Fibroblast of lung (primary cell): ENCODE measurements at places on chromosomes 6 and 20. TPM values are rescaled to one million over a fixed set of nuclear protein-coding genes. Genes with fewer than 3 reads are reported as not detected.

DNA sequence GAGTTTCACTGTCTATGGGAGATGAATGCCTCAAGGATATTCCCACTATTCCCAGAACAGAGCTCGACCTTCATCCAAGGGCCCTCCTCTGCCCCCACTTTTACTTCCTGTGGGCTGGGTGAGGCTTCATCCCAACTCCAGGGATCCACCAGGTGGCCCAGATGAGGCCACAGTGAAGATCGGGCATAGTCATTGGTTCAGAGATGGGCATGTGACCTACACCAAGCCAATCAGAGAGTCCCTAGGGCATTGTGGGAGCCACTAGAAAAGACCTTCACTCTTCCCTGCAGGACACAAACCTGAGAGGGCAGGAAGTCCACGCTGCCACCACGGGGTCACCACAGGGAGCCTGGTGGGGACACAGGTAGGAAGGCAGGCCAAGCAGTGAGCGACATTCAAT is 72.9 kb upstream of the SLC22A16 start:
- no peak for DNase-seq
- no peaks in the 10 kb centered on the region for H3K4me1 ChIP-seq
- H3K36me3 ChIP-seq: no peaks in the 10 kb centered on the region
- no peak overlapping the region for H3K4me3 ChIP-seq

DNA sequence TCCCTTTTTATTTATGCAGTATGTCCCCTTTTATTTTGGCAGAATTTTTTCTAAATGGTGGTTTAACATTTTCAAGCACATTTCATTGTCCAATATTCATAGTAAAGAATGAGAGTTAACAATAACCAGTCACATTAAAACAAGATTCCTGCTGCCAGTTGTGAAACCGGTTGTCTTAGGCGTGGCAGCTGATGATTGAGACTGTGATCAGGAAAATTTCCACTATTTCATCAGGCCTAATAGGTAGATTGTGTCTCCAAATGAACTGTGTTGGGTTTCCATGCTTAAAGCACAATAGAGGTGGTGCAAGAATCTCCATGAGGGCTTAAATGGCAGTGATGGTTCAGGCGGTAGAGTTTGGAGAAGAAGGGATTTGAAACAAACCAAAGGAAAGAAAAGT is 15.3 kb downstream of the PRDM1 start:
- no peak overlapping the region for H3K27ac ChIP-seq
- DNase-seq: no peak
- H3K4me1 ChIP-seq: peaks cover 3% of the 10 kb centered on the region
- H3K27me3 ChIP-seq: no peaks in the 10 kb centered on the region

GRCh38 chr6:156658186-156658965 is 118.8 kb upstream of the ARID1B start:
- no peak overlapping the region for H3K27ac ChIP-seq
- no peaks in the 10 kb centered on the region for H3K36me3 ChIP-seq

- H3K36me3 ChIP-seq: no peaks in the 10 kb centered on the region
- no peaks in the 10 kb centered on the region for H3K27me3 ChIP-seq
- peak; percentile 54 for DNase-seq
- H3K4me1 ChIP-seq: no peaks in the 10 kb centered on the region
- no peak overlapping the region for H3K27ac ChIP-seq
- no peak overlapping the region for H3K4me3 ChIP-seq
These were observed 63.6 kb downstream of the CARMIL1 start for GRCh38 chr6:25342802-25343201.

- H3K4me1 ChIP-seq: no peaks in the 10 kb centered on the region
- H3K36me3 ChIP-seq: no peaks in the 10 kb centered on the region
- no peak overlapping the region for H3K4me3 ChIP-seq
- no peak for DNase-seq
- no peaks in the 10 kb centered on the region for H3K27me3 ChIP-seq
These were observed 46.9 kb downstream of the MMUT start for GRCh38 chr6:49416195-49416594.

GRCh38 chr6:163187606-163188005 is 226.9 kb upstream of the QKI start:
- no peaks in the 10 kb centered on the region for H3K27me3 ChIP-seq
- no peaks in the 10 kb centered on the region for H3K4me1 ChIP-seq
- DNase-seq: no peak
- H3K4me3 ChIP-seq: no peak overlapping the region
- H3K27ac ChIP-seq: no peak overlapping the region

- H3K27ac ChIP-seq: no peak overlapping the region
- no peaks in the 10 kb centered on the region for H3K4me1 ChIP-seq
- no peaks in the 10 kb centered on the region for H3K36me3 ChIP-seq
- DNase-seq: no peak
- H3K27me3 ChIP-seq: peaks cover 3% of the 10 kb centered on the region
These were observed 247.6 kb downstream of the MYLK4 start for GRCh38 chr6:2502998-2503674.

GRCh38 chr20:23150304-23151007 is 64.3 kb upstream of the CD93 start:
- peaks cover 42% of the 10 kb centered on the region for H3K4me1 ChIP-seq
- no peaks in the 10 kb centered on the region for H3K36me3 ChIP-seq
- no peak for DNase-seq
- no peak overlapping the region for H3K27ac ChIP-seq

- no peaks in the 10 kb centered on the region for H3K4me1 ChIP-seq
- no peak overlapping the region for H3K27ac ChIP-seq
These were observed 43.7 kb downstream of the FRK start for GRCh38 chr6:116016846-116017545.

DNA sequence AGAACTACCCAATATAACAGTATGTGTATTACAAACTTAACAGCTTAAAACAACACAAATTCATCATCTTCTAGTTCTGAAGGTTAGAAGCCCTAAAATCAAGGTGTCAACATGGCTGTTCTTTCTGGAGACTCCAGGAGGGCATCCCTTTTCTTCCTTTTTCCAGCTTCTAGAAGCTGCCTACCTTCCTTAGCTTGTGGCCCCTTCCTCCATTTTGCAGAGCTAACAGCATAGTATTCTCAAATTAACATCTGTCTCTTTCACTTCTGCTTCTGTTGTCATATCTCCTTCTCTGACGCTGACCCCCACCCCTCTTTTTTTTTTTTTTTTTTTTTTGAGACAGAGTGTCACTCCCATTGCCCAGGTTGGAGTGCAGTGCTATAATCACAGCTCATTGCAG is 52.8 kb upstream of the AKIRIN2 start:
- DNase-seq: no peak
- no peaks in the 10 kb centered on the region for H3K27me3 ChIP-seq
- H3K36me3 ChIP-seq: no peaks in the 10 kb centered on the region

DNA sequence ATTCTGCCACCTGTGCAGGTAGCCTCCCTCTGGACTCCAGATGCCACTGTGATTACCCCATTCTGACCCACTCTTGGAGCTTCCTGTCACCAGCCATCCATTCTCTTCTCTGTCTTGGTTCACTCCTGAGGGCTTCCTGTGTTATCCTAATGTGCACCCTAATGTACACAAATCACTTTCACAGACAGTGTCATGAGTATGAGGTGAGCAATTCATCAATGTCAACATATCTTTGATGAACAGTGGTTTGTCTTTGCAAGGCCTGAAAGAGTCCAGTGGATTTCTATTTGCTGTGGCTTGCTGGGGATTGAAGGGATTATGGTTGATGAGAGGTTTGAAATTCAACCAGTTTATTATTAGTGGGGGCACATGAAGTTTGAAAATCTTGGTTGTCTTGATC is 63.8 kb upstream of the EEF1E1 start:
- no peak overlapping the region for H3K4me3 ChIP-seq
- DNase-seq: no peak
- no peak overlapping the region for H3K27ac ChIP-seq
- no peaks in the 10 kb centered on the region for H3K27me3 ChIP-seq

- peaks cover 25% of the 10 kb centered on the region for H3K27me3 ChIP-seq
- H3K4me1 ChIP-seq: peaks cover 3% of the 10 kb centered on the region
- no peaks in the 10 kb centered on the region for H3K36me3 ChIP-seq
- H3K4me3 ChIP-seq: no peak overlapping the region
- no peak overlapping the region for H3K27ac ChIP-seq
- DNase-seq: no peak
These were observed 89.6 kb downstream of the TMEM242 start for GRCh38 chr6:157233686-157234085.

GRCh38 chr6:122806291-122806690 is 17.2 kb downstream of the SMPDL3A start:
- H3K4me1 ChIP-seq: no peaks in the 10 kb centered on the region
- H3K27me3 ChIP-seq: no peaks in the 10 kb centered on the region
- H3K36me3 ChIP-seq: no peaks in the 10 kb centered on the region
- H3K4me3 ChIP-seq: no peak overlapping the region
- DNase-seq: no peak

DNA sequence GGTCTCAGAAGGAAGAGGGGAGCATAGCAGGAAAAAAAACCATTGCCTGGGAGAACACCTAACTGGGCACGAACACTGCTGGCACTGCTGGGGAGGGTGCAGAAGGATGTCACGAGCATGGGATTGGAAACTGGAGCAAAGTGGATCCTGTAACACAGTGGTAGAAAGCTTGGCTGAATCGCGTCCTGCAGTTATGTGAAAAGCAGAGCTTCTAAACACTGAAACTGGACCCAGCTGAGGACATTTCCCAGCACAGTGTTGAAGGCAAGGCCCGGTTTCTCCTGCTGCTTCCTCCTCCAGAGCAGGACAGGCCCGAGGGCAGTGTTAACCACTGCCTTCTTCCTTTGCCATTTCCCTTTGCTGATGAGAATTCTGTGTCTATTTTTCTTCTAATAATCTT is 6.7 kb downstream of the APMAP start:
- no peak for DNase-seq
- no peaks in the 10 kb centered on the region for H3K27me3 ChIP-seq
- H3K4me1 ChIP-seq: no peaks in the 10 kb centered on the region
- H3K4me3 ChIP-seq: no peak overlapping the region
- H3K36me3 ChIP-seq: no peaks in the 10 kb centered on the region

DNA sequence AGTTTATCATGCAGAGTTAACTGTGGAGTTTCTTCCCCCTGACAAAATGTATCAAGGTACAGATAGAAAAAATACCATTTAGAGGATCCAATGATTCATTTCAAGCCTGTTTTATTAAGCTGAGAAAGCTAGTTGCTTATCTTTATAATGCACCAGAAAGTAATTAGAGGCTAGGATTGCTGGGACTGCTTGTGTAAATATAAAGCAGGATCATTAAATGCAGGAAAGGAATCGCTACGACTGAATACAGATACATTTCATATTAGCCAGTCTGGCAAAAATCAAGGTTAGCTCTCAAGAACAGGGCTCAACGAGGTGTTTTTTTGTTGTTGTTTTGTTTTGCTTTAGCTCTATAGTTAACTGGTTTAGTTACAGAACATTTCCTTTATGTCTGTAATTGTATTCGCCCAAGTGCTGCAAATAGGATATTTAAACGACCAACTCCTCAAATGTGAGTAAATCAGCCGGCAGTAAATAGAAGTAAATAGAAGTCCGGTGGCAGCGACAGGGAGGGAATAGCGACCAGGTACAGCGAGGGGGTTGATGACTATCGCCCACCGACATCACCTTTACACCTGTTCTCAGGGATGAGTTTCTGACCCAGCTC is 748 bp downstream of the UBE2J1 start:
- DNase-seq: no peak
- H3K27me3 ChIP-seq: no peaks in the 10 kb centered on the region
- H3K4me1 ChIP-seq: no peaks in the 10 kb centered on the region
- H3K4me3 ChIP-seq: peak overlapping the region; percentile 72

DNA sequence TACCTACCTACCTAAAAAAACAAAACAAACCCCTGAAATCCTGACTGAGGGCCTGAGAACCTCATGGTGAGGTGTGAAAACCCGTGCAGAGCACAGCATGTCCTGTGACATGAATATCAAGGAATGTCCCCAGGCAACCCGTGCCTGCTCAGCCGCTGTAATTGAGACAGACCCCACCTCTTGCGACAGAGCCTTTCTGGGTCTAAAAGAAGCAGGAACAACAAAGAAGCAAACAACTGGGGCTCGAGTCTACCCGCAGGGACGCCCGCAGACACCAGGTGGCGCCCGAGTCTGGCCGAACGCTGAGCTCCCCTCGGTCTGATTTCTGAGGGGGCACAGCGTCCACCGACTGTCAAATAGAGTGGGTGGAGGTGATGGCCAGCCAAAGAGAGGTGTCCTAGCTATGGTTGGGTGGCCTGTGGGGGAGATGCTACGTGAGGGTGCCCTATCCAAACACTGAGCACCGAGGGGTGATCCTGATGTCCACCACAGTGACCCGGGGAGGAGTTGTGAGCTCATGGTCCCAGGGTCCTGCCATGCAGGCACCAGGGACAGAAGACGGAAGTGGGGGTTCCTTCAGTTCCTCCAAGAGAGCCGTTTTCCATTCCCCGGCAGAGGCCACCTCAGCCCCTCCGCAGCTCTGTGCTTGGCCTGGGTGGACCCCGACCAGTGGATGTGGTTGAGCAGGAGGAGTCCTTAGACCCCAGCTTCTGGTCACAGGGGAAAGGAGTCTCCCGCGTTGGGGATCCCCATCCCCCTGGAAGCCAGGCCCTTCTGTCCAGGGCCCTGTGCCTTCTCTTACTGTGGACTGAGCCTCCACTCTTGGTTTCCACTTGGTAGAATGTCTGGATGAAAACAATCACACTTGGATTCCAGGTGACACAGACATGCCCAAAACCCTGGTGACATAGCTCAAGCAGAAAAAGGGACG is 268.2 kb downstream of the CDC5L start:
- no peak overlapping the region for H3K4me3 ChIP-seq
- no peaks in the 10 kb centered on the region for H3K4me1 ChIP-seq
- DNase-seq: peak; percentile 57
- peaks cover 2% of the 10 kb centered on the region for H3K27me3 ChIP-seq

DNA sequence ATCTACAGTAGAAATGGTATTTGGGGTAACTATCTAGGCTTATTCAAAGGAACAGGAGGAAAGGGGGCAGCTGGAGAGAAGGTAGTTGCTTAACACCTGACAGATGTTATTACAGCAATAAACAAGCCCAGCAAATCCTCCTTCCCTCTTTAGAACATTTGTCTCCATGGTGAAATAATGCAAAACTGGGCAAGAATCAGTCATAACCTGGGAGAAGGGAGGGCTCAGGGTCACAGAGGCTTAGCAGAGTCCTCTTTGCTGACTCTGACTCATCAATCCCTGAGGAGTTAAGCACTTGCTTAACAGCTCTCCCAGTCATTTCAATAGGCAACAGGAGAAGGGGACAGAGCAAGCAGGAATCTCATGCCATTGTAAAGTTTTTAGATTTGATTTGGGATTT is 230.3 kb downstream of the IBTK start:
- H3K4me3 ChIP-seq: no peak overlapping the region
- H3K27me3 ChIP-seq: no peaks in the 10 kb centered on the region
- no peaks in the 10 kb centered on the region for H3K36me3 ChIP-seq
- DNase-seq: peak; percentile 77

GRCh38 chr6:10542213-10542612 is 21.1 kb downstream of the GCNT2 start:
- no peaks in the 10 kb centered on the region for H3K27me3 ChIP-seq
- no peak overlapping the region for H3K4me3 ChIP-seq
- no peak overlapping the region for H3K27ac ChIP-seq

The GLO1 gene
- total RNA-seq: 108 and 126 TPM in 2 replicates

The REM1 gene
- not detected in 2 replicates for total RNA-seq

The SYNGAP1 gene
- 4.6 and 7.3 TPM in 2 replicates for total RNA-seq

The SLC52A3 gene
- total RNA-seq: not detected in 2 replicates

The CALHM4 gene
- total RNA-seq: not detected in 2 replicates

The ITPA gene
- total RNA-seq: 15.9 and 21.3 TPM in 2 replicates

The DEFB124 gene
- not detected in 2 replicates for total RNA-seq

The ZCCHC3 gene
- 11.6 and 11.8 TPM in 2 replicates for total RNA-seq

The DNMT3B gene
- 1.5 and 3.1 TPM in 2 replicates for total RNA-seq

The IL22RA2 gene
- total RNA-seq: not detected in 2 replicates

The BPIFA1 gene
- not detected in 2 replicates for total RNA-seq

The ZC3H12D gene
- total RNA-seq: under 0.01 and 0.17 TPM in 2 replicates
